ENCODE measurements at places on chromosomes 16 and 17.

DNA sequence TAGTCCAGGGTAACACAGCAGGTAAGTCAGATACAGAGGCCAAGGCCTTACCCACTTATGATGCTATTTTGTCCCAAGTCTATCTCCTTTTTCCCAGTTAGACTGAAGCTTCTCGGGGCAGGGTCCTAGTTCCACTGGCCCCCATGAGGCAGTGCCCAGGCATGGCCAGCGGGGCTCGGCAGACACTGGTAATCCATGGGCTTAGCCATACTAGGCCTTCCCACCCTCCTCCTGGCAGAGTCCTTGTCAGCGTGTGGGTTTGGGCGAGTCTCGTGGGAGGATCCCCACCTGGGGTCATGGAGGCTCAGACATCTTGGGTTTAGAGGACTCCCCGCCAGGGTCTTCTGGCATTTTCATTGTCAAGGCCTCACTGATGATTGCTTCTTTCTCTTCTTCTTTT is 84.7 kb upstream of the BRD7 start:
- DNase-seq: no peak

- peak; percentile 43 for DNase-seq
Measured at GRCh38 chr16:17026600-17027242, 444.0 kb downstream of the XYLT1 start.

GRCh38 chr16:2715519-2715918 is 4.5 kb downstream of the PRSS27 start:
- peak; percentile 79 for DNase-seq

GRCh38 chr16:84117494-84117843 is 727 bp upstream of the MBTPS1 start:
- peak; percentile 54 for DNase-seq

- DNase-seq: no peak
Measured at GRCh38 chr17:31907342-31907962, 5.9 kb upstream of the UTP6 start.

GRCh38 chr16:88777471-88778270 is 7.3 kb downstream of the PIEZO1 start:
- DNase-seq: no peak

GRCh38 chr17:18371455-18371854 is 6.1 kb upstream of the EVPLL start:
- DNase-seq: no peak

- DNase-seq: no peak
Measured at GRCh38 chr16:17461951-17462729, 8.6 kb downstream of the XYLT1 start.

DNA sequence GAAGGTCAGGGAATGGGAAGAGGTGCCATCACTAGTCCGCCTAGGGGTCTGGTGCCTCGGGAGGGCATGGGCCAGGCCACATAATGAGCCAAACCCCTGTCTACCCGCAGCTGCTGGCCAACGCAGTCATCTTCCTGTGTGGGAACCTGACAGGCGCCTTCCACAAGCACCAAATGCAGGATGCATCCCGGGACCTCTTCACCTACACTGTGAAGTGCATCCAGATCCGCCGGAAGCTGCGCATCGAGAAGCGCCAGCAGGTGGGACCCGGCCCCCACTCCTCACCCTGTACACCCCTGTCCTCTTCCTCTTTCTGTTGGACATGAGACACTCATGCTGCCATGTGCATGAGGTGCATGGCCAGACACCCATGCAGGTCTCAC is 26.2 kb downstream of the ADCY7 start:
- no peak for DNase-seq

DNA sequence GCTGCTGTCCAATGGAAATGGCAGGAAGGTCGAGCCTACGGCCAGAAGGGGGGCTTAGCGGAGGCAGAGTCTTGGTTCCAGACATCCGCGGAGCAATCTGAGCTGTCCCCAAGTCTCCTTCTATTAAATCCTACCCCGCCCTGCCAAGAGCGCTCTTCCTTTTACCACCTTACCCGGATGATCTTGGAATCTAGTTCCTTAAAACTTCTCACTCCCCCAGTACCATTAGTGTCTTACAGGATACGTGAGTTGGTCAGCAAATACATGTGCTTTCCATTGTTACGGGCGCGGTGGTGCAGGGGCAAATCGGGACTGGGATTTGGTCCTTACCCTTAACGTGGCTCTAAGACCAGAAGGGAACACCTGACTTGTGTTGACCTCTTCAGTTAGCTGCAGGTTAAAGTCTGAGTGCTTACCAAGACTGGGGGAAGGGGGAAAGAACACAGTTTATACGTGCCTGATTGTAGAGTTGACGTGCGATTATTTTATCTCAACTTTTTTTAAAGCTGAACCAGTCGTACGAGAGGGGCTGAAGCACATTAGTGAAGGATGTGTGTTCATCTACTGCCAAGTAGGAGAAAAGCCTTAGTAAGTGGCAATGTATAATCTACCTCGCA is 495 bp downstream of the TXNDC17 start:
- DNase-seq: no peak

DNA sequence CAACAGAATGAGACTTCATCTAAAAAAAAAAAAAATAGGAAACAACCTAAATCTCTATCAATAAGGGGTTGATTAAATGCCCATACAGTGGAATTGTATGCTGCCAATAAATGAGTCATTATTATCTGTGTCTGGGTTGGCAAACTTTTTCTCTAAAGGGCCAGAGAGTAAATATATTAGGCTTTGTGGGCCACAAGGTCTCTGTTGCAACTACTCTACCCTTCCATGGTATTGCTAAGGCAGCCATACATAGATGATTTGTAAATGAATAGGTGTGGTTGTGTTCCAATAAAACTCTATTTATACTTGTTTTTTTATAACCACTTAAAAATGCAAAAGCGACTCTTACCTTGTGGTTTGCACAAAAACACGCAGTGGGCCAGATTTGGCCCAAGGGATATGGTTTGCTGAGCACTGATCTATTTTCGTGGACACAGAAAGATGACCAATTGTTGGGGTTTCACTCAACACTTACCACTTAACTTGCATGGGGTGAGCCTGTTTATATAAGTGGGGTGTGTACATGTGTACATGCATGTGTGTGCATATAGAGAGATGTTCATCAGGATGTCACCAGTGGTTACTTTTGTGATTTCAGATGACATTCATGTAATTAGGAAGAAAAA is 12.4 kb upstream of the IL4R start:
- DNase-seq: no peak

GRCh38 chr16:71562552-71562951 is 14.3 kb downstream of the TAT start:
- DNase-seq: no peak
